ENCODE measurements at places on chromosomes 1 and 21. TPM values are rescaled to one million over a fixed set of nuclear protein-coding genes. Genes with fewer than 3 reads are reported as not detected.

The BTBD8 gene
- 5.9 TPM for total RNA-seq

The SLC50A1 gene
- total RNA-seq = 7.1 TPM

The TRIM58 gene
- 0.13 TPM for total RNA-seq

The PRDM16 gene
- 14.2 TPM for total RNA-seq

The NCF2 gene
- 5.7 TPM for total RNA-seq

The GPN2 gene
- 15.7 TPM for total RNA-seq

The PGLYRP3 gene
- not detected for total RNA-seq

The AMIGO1 gene
- 19.3 TPM for total RNA-seq

Measured in Right ventricle myocardium superior (tissue), 1 donor.